Activated CD4-positive, alpha-beta memory T cell treated with anti-CD3 and anti-CD28 coated beads, Interleukin-2, amount 10 ng/mL, durations not matched to agents 7 days and 5 days (primary cell): ENCODE measurements at places on chromosomes 5 and 9.
A peak's percentile ranks its signal among the peaks of the same experiment; 100 is the strongest.

DNA sequence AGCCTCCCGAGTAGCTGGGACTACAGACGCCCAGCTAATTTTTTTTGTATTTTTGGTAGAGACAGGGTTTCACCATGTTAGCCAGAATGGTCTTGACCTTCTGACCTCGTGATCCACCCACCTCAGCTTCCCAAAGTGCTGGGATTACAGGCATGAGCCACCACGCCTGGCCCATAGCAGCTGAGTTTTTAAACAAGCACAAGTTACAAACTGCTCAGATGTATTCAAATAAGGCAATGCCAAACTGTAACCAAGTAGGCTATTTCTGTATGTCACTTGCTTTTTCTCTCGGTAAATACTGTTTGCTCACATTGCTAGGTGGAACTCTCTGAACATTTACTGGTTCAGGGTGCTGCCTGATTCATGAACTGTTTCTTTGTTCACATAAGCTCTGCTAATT is 799.3 kb upstream of the NUDT12 start:
- no peak for DNase-seq

- DNase-seq = peak; percentile 43
These were observed 244.7 kb downstream of the PIK3R1 start for GRCh38 chr5:68460147-68460798.

- peak; percentile 58 for DNase-seq
These were observed 8.7 kb downstream of the SERINC5 start for GRCh38 chr5:80246995-80247729.

DNA sequence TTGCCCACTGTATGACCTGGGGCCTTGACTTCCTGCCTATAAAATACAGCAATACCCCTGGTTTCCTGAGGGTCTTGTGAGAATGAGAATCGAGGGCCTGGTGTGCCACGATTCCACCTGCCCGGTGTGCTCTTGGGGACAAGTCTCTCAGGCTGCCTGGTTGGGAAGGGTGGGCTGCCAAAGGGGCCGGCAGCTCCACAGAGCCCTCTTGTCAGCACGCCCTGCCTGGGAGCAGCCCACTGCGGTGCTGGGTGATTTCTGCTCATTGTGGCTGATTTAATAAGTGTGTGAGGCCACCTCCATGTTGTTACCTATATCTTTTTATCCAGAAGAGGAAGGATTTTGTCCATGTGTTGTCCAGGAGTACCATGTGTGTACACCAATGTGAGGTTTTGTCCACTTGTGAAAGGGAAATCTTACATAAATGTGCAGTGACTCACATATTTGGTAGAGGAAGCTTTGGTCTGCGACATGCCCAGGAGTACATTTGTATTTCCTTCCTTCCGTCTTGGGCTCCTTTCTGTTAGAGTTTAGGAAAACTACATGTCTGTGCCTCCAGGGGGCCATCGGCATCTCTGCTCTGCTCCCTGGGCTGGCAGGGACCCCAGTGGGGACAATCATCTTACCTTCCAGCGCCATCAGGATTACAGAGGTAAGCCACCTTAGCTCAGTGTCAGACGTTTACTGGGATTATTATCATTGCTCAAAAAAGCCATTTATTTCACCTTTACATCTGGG is 108.6 kb downstream of the PHF2 start:
- DNase-seq = no peak

- DNase-seq = no peak
These were observed 29.2 kb upstream of the TGFBI start for GRCh38 chr5:135999406-136000139.

DNA sequence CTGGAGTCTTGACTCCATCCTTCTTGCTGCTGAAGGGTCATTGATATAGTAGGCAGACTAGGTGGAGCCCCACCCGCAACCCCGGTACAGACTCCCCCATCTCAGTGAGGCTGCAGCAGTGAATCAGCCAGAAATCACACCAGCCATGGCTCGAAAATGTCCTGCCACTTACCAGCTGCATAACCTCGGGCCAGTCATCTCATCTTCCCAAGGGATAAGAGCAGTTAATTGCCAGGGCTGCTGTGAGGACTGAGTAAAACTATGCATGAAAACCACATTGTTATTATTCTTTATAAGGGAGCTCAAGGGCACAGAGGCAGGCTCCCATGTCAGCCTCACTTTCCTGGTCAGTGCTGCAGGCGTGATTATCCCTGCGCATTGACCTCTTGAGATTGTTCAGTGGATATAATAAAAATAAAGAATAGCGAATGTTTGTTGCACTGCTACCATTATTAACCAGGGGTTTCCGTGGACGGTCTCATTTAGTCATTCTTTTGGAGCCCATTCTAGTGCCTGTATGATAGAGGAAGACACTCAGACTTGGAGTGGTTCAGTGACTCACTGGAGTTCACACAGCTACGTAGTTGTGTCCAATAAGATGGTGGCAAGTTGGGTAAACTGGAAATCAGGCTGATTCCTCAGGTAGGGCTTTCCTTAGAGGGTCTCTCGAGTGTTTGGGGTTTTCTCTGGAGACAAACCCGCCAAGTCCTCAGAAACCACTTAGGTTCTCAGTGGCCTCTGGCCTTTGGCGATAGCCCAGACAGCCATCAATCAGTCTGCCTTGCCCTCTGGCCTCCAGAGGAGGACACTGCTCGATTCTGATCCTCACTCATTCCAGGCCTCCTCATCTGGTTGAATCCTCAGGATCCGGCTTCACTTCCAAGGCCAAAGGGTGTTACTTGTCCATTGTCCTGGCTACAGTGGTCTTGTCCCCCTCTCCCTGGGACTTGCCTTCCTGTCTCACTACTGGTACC is 39.9 kb downstream of the COL15A1 start:
- no peak for DNase-seq

DNA sequence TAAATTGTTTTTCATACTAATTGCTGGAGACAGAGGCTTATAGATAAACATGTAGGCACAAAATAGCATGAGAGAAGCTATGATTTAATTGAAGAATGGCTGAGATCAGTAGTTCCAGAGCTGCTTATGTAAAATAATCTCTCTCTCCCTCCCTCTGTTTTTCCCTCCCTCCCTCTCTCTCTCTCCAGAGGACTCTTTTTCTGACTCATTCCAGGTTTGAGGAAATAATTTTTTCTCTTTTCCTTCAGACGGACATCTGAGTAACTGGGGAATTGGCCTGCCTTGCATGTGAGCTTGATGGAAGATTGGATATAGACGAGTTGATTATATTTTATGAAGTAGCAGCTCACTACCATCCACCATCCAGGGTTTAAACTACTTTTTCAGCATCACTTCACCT is 35.5 kb downstream of the KCTD16 start:
- no peak for DNase-seq

DNA sequence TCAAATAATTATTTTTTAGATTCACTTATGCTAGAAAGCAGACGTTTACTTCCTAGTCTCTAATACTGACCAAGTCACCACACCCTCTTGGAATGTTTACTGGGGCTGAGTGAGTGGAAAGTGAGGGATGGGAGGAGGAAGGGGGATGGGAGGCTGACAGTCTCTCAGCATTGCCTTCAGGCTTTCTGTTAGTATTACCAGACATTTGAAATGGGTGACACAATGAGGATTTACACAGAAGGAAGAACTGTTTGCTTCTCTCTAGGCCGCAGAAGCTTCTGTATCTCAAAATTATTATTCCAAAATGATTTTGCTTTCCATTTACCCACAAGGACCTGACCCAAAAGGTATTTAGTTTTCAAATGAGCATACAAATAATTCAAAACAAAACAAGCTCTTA is 232.8 kb upstream of the ZNF608 start:
- no peak for DNase-seq

DNA sequence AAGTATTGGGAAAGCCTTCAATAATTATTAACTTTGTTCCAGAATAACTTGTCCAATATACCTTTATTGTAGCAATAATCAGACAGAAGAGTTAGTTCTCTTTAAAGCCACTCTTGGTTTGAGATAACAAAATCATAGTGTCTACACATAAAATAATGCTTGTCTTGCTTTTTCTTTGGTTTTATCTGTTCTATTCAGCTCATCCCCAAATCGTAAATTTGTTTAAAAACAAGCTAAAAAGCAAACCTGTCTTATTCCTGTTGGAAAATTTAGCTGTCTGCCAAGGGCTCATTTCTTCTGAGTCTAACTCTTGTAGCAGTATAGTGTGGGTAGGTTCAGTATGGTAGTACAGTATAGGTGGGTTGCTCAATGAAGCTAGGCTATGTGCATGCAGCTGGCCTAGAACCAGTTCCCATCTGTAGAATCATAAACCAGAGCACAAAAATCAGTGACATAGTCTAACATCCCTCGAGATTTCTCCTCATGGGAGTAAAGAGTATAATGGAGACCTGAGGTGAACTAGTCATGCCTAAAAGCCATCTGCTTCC is 17.9 kb upstream of the APBA1 start:
- DNase-seq = no peak

- DNase-seq = no peak
These were observed 2.8 kb downstream of the CACNA1B start for GRCh38 chr9:137880160-137880975.

DNA sequence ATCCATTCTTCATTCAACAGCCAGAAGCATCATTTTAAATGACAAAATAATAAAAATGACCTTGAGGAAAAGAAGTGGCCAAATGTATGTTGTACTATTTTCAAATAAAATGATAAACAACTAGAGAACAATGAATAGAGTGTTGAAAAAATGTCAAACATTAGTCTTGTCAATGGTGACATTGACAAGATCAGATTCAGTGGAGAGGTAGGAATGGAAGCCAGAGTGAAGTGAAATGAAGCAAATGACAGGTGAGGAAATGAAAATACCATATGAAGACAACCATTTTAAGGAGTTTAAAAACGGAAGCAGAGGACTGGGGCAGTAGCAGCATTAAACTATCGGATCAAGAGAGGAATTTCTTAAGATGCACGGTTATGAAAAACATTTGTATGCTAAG is 38.2 kb upstream of the COX7C start:
- no peak for DNase-seq

GRCh38 chr9:14731294-14731981 is 8.9 kb upstream of the CER1 start:
- no peak for DNase-seq

DNA sequence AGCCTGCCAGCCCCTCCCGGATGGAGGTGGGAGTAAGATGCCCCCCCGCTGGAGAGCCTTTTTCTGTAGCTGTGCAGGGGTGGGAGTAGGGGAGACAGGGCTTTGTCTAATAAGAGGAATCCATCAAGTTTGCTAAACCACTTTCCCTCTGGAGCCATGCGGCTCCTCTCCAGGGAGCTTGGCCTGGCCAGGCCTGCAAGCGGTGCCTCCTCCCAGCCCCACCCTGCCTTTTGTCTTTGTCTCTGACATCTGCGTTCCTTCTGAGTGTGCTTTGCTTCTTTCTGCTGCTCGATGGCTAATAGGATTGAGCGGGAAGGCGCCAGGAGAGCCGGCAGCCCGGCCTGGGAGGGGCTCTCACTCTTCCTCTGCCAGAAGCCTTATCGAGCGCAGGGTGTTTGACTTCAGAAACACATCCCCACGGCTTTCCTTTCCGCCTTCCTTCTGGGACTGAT is 26.7 kb upstream of the FCN1 start:
- no peak for DNase-seq

DNA sequence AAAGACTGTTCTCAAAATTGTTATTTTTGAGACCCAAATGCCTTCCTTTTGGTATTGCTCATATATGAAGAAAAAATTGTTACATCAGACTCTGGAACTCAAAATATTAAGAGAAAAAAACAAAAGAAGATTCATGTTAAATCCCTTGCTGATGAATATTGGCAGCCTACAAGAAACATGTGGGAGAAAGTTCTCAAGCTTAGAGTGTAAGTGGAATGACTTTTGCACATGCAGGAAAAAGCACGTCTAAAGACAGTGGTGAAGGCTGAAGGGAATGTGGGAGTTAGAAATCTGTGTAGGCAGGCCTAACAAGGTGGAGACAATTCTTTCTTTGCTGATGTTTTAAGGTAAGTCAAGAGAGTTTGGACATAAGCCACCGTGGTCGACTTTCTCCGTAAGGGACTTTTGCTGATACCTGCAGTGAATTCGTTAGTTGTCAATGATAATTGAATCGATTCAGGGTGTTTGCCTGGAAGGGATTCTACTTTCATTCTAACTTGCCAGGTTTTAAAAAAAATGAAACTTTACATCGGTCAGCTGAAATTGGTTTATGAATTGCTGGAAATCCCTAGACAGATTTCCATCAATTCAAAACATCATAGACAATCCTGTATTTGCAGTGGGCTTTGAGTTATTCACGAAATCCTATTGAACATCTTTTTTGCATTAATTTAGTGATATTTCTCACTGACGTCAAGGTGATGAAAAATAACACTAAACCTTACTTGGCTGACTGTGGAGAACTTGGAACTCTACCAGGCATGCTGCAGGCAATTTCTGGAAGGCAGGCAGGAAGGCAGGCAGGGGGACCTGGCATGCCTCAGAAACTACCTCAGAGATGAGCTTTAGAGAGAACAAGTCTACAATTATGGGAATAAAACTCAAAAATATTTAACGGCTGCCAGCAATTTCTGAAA is 359.1 kb upstream of the ADAMTSL1 start:
- DNase-seq = no peak

DNA sequence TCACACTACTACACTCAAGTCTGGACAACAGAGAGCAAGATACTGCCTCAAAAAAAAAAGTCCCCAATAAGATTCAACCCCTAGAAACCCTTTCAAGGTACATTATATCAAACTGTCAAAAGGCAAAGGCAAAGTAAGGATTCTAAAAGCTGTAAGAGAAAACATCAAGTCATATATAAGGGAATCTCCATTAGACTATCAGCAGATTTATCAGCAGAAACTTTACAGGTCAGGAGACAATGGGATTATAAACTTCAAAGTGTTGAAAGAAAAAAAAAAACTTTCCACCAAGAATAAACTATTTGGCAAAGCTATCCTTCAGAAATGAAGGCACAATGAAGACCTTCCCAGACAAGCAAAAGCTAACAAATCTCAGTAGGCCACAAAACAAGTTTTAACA is 63.5 kb upstream of the DMRT1 start:
- DNase-seq = no peak

GRCh38 chr5:14016549-14016948 is 72.1 kb upstream of the DNAH5 start:
- DNase-seq = no peak

DNA sequence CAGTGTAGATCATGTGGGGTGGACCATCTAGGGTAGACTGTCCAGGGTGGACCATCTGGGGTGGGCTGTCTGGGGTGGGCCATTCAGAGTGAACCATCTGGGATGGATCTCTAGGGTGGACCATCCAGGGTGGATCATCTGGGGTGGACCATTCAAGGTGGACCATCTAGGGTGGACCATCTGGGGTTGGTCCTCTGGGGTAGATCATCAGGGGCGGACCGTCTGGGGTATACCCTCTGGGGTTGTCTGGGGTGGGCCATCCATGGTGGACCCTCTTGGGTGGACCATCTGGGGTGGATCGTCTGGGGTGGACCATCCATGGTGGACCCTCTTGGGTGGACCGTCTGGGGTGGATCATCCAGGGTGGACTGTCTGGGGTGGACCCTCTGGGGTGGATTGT is 64.3 kb downstream of the KCNT1 start:
- DNase-seq = no peak

- no peak for DNase-seq
These were observed 308.1 kb downstream of the CTNND2 start for GRCh38 chr5:11596185-11596584.
